ENCODE measurements at places on chromosomes 12 and 14.

- DNase-seq, result no peak
Observed at GRCh38 chr12:111175396-111176094, 193.3 kb downstream of the PHETA1 start.

DNA sequence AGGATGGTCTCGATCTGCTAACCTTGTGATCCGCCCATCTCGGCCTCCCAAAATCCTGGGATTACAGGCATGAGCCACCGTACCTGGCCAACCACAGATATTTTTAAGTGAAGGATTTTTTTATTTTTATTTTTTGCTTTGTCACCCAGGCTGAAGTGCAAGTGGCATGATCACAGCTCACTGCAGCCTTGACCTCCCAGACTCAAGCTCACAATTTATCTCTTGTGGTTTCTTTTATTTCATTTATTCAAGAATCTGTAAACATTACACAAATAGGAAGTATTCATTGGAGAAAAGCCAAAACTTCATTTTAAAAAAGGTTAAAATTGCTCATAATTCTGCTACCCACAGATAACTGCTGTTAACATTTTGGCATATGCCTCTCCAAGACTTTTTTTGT lies 13.3 kb downstream of the MOAP1 start:
- DNase-seq, result no peak

DNA sequence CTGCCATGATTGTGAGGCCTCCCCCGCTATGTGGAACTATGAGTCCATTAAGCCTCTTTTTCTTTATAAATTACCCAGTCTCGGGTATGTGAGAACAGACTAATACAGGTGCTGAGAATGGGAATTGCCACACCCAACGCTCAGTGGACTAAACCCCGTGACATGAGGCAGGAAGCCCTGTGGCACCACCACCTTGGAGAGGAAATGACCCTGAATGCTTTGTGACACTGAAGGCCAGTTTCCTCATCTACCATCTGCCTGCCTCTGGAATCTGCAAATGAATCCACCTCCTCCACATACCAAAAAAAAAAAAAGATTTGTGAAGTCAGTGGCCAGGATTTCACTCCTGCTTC lies 41.6 kb downstream of the NT5DC3 start:
- DNase-seq, result no peak

DNA sequence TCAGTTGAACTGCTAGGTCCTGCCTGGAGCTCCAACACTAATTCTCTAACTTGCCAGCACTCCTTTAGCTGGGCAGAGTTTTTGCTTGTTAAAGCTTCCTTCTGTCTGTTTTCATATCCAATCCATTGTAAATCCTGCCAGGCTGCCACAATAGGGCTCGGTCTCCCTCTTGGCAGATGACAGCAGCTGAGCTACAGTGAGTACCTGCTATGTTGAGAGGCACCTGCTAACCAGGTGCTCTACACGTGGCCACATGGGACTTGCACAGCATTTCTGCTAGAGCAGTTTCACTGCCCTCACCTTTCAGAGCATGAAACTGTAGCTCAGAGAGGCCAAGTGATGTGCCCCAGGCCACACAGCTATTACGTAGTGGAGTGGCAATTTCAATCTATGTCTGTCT lies 106.6 kb upstream of the NOS1 start:
- DNase-seq, result no peak
